NCI-H1105 (cell line): ENCODE measurements at places on chromosomes 16 and 17.

DNA sequence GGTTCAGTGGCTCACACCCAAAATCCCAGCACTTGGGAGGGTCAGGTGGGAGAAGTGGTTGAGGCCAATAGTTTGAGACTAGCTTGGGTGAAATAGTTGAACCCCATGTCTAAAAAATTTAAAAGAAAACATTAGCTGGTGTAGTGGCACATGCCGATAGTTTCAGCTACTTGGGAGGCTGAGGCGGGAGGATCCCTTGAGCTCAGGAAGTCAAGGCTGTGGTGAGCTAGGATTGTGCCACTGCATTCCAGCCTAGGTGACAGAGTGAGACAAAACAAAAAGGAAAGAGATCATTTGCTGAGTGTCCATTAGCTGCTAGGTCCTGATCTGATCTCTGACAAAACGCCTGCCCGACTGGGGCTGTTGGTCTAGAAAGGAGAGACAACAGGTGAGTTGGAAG, 14.1 kb upstream of the DBNDD1 start:
- no peak for DNase-seq

- DNase-seq, result no peak
Measured at GRCh38 chr16:59690216-59690615, 956.1 kb upstream of the GOT2 start.

GRCh38 chr16:69870761-69871160, 80.4 kb upstream of the CLEC18A start:
- DNase-seq, result no peak

- DNase-seq, result no peak
Measured at GRCh38 chr16:72666267-72666666, 381.7 kb downstream of the ZFHX3 start.

- peak; percentile 43 for DNase-seq
Measured at GRCh38 chr17:39236450-39236927, 10.7 kb upstream of the STAC2 start.

GRCh38 chr17:39547713-39548478, 59.8 kb downstream of the NEUROD2 start:
- DNase-seq, result peak; percentile 3

DNA sequence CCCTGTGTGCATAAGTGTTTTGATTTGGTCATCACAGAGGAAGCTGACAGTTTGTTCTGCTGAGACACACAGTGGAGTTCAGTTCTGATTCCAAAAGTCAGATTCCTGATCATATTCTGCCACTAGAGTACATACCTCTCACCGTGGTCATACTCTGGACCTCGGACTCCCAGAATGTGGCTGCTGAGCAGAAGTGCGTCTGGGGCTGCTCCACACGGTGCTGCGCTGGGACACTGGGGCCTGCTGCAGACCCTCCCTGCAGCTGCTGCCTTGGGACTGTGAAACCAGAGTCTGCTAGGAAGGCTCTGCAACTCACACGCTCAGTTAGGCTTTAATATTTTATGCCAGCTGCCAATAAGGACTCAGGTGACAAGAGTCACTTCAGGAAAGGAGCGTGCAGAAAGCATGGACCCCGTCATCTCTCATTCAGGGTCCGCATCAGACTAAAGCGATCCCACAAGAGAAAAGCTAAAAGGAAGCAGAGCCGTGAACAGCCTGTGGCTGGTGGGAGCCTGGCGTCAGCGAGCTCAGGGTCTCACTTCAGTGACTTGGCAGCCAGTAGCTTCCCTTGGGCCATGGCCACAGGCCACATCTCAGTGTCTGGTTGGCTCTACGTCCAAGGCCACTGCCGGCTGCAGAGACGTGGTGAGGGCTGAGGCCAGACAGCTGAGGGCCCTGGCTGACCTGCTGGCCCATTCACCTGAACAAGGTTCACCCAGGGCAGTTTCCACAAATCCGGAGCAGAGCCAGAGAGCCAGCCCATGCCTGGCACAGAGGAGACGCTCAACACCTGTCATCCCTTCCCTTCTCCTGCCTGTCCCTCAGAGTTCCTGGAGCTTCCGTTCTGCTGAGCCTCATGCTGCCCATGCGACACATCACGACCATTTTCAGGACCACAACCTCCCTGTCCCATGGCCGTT, 24.7 kb upstream of the KIFC3 start:
- no peak for DNase-seq
